ENCODE measurements at places on chromosomes 13 and 19.

DNA sequence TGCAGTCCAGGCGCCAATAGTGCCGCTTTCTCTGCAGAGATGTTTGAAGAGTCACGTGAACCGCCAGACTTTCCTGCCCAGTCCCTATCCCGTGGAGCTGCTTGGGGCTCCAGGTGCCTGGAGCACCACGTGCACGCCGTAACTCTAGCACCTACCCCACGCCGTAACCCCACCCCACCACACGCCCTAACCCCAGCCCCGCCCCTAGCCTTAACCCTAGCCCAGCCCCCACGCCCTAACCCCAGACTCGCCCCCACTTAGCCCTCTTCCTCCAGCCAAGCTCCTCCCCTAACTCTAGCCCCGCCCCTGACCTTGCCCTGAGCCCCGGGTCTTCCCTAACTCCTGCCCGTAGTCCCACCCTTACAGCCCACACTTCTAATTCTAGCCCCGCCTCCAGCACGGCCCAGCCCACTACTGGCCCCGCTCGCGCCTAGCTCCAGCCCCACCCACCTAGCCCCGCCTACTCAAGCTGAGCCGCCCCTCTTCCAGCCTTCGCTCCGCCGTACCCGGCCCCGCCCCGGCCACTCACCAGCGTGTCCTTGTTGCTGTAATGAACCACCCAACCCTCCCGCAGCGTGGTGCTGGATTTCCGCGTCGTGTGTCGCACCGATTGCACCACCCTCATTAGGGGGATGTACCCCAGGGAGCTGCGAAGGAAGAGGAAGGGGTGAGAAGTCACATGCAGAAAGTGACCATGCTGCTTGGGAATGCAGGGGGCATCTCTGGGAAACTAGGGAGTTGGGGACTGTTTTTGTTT lies 19.5 kb downstream of the PRKD2 start:
- DNase-seq = no peak

DNA sequence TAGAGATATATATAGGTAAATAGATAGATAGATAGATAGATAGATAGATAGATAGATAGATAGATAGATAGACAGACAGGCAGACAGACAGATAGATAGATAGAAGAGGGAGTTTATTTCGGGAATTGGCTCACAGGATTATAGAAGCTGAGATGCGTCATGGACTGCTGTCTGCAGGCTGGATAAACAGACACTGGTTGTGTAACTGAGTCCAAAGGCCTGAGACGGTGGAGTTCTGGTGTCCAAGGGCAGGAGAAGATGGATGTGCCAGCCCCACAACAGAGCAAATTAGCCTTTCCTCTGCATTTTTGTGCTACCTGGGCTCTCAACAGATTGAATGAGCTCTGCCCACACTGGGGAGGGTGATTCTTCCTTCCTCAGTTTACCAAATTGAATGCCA lies 2.7 kb downstream of the CYP4F3 start:
- no peak for DNase-seq

- DNase-seq = no peak
Observed at GRCh38 chr13:99659866-99660554, 158.7 kb downstream of the TM9SF2 start.

GRCh38 chr19:3368848-3369336 lies 2.5 kb downstream of the NFIC start:
- no peak for DNase-seq
